ENCODE measurements at places on chromosomes 16 and 17. TPM values are rescaled to one million over a fixed set of nuclear protein-coding genes. Genes with fewer than 3 reads are reported as not detected.

The CAVIN1 gene
- total RNA-seq: 0.32 TPM

The C16orf46 gene
- total RNA-seq: 1.0 TPM

The C16orf74 gene
- total RNA-seq: 2.6 TPM

The SLC22A31 gene
- 3.9 TPM for total RNA-seq

The ACAP1 gene
- total RNA-seq: not detected

The TBC1D3D gene
- 2.2 TPM for total RNA-seq

The BCAR1 gene
- total RNA-seq: 212 TPM

The PGAP3 gene
- total RNA-seq: 10.7 TPM

The IQCK gene
- total RNA-seq: 5.1 TPM

The OR1F1 gene
- not detected for total RNA-seq

Measured in glutamatergic neuron (in vitro differentiated cells).